Activated T-cell treated with anti-CD3 and anti-CD28 coated beads, Interleukin-2, amount 50 U/mL, for 24 hours (primary cell): ENCODE measurements at places on chromosomes 11 and 22.

DNA sequence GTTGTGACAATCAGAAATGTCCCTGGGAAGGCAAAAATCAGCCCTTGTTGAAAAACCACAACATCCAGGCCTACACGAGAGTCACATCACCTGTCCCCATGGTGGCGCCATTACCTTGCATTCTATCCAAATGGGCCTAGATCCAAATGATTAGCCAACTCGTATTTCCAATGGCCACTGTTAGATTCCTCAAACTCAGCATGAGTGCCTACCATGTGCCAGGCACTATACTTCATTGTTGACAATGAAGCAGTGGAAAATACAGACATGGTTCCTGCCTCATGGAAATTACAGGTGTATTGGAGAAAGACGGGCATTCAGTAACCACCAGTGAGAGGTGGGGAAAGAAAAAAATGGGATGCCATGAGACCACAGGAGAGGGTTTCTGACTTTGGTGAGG, 29.8 kb upstream of the CREB3L1 start:
- DNase-seq = no peak

- DNase-seq = no peak
Observed at GRCh38 chr11:82832983-82833382, 67.2 kb downstream of the PRCP start.

GRCh38 chr11:90661233-90661632, 438.4 kb upstream of the CHORDC1 start:
- no peak for DNase-seq

- no peak for DNase-seq
Observed at GRCh38 chr11:112364962-112365481, 104.4 kb upstream of the PLET1 start.

DNA sequence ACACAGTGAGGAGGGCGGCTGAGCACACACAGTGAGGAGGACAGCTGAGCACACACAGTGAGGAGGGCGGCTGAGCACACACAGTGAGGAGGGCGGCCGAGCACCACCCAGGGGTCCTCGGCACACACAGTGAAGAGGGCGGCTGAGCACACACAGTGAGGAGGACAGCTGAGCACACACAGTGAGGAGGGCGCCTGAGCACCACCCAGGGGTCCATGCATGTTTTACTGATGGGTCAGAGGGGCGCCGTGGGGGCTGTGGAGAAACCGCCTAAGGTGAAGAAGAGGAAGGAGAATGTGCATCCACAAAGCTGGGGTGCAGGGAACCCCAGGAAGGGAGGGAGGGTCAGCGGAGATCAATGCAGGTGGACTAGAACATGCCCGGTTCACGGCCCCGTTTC, 461.8 kb downstream of the BRD1 start:
- no peak for DNase-seq
